ENCODE measurements at places on chromosomes 4 and X.

GRCh38 chr4:174928174-174928573 is 10.0 kb downstream of the ADAM29 start:
- no peak for DNase-seq

DNA sequence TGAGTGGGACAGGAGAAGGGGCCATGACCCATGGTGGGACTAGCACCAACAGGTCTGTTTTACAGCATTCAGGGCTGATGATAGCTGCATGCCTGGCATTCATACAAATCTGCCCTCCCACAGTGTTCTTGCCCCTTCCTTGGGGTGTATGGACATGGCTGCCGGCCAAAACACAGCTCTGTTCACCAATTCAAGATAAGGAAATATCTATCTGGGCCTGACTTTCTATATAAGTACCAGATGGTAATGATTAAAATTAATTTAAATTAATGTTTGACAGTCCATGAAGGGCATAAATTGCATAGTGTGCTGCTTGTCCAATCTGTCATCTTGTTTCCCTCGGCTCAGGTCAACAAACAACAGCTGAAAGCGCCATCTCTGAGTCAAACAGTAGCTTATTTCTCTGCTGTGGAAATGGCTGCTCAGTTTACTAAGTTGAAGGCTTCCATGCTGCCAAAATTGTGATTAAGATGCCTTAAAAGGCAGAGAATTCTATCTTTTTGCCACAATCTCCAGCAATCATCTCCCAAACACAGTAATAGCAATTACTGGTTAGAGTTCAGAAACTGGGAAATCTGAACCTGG is 67.0 kb upstream of the TSPAN7 start:
- no peak for DNase-seq

GRCh38 chr4:2898001-2898400 is 54.4 kb downstream of the ADD1 start:
- DNase-seq = no peak

DNA sequence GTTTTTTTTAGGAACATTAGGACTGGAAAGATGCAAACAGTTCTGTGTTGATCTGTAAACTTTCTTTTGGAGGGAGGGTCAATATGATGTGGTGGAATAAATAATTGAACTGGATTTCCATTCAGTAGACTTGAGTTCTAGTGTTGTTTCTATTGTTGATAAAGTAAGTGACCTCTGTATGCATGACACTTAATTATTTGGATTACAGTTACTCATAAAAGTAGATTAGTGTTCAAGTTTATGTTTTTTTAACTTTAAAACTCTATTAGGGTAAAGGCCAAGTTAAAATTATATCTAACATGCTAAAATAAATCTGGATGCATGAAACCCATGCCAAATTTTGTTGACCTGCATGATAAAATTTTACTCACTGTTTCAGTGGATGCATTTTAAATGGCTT is 85.4 kb upstream of the NR3C2 start:
- DNase-seq = no peak

GRCh38 chr4:187069398-187069797 is 345.7 kb upstream of the FAT1 start:
- no peak for DNase-seq

- no peak for DNase-seq
Observed at GRCh38 chrX:48090123-48090522, 18.7 kb upstream of the ZNF630 start.

- DNase-seq = no peak
Observed at GRCh38 chr4:139761461-139761860, 95.8 kb downstream of the MGST2 start.
